ENCODE measurements at places on chromosomes 5 and 9.

DNA sequence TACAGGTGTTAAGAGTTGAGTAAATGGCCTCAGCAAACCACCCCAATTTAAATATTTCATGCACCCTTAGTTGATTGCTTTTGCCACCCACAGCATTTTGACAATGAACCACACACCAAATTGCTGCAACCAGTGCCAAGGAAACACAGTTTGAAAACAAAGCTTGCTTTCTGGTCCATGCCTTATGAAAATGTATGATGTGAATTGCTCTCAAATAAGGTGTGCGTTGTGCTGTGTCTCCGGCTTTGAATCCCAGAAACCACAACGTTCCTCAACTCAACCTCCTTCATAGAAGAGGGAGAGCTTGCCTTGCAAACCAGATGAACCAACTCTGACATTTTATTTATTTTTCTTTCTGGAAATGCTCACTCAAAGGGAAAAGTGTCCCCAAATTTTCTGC is 762.7 kb downstream of the TLE1 start:
- DNase-seq: no peak

GRCh38 chr9:70557661-70558369 is 143.4 kb upstream of the KLF9 start:
- no peak for DNase-seq

- no peak for DNase-seq
Measured at GRCh38 chr5:29085142-29085541, 2046.8 kb upstream of the CDH9 start.

DNA sequence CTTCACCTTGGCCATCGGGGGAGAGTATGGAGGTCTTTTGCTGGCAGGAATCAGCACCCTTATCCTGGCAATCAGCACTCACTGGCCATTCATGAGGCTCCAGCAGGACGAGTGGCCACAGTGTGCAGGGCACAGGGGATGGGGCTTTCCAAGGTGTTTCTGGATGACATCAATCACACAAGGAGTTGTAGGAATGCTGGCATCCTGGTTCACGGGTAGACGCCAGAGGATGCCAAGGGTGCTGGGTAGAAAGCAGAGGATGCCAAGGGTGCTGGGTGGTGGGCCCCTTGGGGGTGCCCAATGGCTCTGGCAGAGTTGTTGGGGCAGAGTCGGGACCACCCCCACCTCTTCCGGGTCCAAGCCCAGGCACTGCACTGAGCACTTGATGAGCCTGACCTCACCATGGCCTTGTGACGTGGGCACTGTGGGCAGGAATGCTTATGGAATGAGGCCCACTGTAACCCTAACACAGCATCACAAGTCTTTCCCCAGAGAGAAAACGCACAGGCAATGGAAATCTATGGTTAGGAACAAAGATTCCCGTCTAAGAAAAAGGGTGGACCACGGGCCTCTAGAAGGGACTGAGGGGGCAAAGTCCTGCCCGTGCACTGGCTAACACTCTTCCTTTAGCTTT is 29.1 kb downstream of the CEL start:
- DNase-seq: no peak

DNA sequence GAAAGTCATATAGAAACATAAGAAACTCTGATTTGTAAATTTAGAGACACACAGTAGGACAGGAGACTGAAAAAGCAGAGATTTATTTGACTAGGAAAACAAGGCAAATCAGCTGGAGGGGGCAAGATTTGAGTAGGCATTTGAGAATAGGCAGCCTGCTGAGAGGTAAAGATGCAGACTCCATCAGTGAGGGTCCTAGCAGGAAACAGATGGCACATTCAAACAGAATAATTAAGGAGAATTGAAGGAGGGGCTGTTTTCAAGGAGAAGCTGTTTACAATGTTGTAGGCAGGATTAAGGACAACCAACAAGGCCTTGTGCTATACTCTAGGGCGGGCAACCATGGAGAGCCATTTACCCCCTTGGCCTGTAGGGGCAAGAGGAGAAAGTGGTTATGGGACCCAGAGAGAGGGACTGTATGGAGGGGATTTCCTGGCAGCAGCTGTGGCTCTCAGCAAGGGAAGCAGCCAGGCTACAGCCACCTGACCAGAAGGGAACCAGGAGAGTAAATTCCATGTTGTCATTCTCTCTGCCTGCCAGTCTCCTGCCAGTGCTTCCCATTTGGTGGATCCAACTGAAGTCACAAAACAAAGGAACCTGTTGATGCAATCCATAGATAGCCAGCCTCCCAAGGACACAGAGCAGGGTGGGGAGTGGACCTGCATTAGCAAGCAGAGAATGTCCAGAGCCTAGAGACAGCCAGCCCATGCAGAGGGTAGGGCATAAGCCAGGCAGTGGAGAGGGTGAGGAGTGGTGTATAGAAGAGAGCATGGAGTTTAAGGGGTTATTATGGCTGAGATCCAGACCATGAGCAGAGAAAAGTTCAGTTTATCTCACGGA is 38.2 kb downstream of the PAPPA start:
- DNase-seq: no peak

GRCh38 chr5:20972419-20972925 is 984.5 kb upstream of the CDH18 start:
- DNase-seq: no peak

DNA sequence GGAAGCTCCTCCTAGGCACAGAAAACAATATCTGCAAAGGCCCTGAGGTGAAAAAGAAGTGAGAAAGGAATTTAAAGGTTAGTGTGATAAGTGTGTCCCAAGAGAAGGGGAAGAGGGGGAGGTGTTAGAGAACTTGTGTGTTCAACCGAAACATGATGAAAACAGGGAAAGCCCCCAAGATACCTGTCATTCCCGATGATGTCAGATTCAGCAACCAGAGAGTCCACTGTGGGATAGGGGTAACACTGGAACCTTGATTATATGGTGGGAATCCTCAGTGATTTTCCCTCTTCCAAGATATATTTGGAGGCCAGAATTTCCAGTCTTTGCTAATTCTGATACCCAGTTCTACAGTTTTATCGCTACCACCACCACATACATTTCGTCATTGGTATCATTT is 15.5 kb upstream of the BNC2 start:
- DNase-seq: no peak

GRCh38 chr5:123398058-123398733 is 25.0 kb downstream of the CEP120 start:
- no peak for DNase-seq

- DNase-seq: no peak
Measured at GRCh38 chr5:148559461-148559860, 94.9 kb downstream of the HTR4 start.

GRCh38 chr5:16579142-16579847 is 37.5 kb downstream of the RETREG1 start:
- DNase-seq: no peak

DNA sequence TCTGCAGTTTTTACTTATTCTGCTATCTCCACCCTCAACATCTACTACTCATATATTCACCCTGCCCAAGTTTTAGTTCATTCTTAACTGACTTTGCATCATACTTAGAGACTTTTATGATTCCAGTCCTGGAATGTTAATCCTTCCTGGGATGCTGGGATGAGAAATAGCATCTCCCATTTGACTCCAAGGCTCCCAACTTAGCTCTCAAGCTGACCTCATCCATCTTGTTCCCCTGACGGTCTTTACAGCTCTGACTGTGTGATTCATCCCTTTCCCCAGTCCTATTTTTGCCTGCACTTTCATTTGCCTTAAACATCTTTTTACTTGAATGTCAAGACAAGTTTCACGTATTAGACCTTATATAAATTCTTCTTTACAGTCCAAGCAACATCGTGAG is 297.8 kb downstream of the EPB41L4A start:
- DNase-seq: no peak

- no peak for DNase-seq
Measured at GRCh38 chr5:61653807-61654580, 321.9 kb downstream of the ZSWIM6 start.

- no peak for DNase-seq
Measured at GRCh38 chr9:126153382-126153781, 173.2 kb upstream of the MVB12B start.

- no peak for DNase-seq
Measured at GRCh38 chr5:60447488-60447920, 252.5 kb downstream of the DEPDC1B start.

DNA sequence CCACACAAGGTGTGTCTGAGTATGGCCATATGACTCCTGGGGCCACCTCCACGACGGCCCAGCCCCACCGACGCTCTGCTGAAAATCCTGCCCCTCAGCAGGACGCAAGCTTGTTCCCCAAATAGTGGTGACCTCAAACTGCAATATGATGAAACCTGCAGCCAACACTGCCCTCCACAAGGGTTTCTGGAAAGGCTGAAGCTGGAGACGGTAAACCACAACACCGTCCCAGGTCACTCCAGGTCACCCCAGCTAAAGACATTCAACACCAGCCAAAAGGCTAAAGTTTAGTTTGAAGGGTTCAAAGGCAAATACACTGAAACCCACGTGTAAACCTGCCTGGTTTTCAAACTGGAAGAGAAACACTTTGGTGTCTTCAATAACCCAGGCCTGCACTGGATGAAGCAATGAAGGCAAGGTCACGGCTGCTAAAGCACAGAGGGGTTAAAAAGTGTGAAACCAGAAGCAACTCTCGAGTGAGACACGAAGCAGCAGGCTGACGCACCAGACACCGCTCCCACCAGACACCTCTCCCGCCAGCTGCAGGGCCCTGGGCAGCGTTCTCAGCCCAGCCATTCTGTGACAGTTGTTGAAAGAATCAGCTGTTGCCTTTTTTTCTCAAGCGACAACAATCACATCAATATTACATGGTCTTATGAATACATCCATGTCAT is 1.8 kb upstream of the LHX3 start:
- no peak for DNase-seq

GRCh38 chr5:141349917-141350619 is at the start of gene PCDHGB1:
Gene PCDHGB1 (plus strand): TSS chr5:141350099. CDS start chr5:141350261, 162 bp downstream.
- peak; percentile 35 for DNase-seq

DNA sequence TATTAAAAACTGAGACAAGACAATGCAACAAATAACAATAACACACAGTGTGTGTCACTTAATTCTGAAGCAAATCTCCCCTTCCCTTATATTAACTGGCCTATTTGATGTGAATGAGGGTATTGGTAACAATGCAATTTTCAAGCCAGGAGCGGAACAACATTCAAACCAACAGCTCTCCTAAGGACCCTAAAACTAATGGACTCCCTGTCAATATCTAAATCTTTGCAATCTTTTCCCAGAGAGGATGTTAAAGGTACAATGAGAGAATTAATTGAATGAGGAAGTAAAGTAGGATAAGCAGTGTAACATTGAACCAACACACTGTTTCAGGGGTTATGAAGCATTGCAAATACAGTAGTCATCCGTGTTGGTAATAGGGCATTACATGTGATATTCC is 311.7 kb downstream of the HTR1A start:
- DNase-seq: no peak

- no peak for DNase-seq
Measured at GRCh38 chr5:151469386-151469785, 22.0 kb downstream of the SLC36A1 start.

DNA sequence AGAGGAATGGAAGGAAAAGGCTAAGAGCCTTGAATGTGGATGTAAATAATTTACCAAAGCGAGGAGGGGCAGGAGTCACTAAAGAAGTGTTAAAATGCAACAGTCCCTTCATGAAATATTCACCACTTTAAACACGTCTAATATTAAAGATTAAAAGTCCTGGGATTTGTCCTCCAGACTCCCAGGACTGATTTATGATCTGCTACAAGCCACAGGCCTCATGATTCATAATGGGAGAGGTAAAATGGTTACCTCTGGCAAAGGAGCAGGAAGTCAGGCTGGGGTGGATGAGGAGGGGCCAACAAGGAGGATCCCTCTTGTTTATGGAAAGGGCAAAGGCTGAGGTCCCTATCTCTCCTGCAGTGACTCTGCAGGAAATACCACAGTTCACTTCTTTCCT is 292.4 kb downstream of the TRIM32 start:
- DNase-seq: no peak

DNA sequence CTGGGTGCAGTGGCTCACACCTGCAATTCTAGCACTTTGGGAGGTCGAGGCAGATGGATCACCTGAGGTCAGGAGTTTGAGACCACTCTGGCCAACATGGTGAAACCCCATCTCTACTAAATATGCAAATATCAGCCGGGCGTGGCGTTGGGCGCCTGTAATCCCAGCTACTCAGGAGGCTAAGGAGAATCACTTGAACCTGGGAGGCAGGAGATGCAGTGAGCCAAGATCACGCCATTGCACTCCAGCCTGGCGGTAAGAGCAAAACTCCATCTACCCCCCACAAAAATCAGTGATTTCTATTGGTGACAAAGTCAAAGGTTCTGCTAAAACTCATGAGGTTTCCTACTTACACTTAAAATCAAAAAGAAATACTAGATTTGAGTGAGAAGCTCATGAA is 18.8 kb downstream of the CSNK1A1 start:
- no peak for DNase-seq

GRCh38 chr9:86116425-86116824 is 17.1 kb upstream of the GOLM1 start:
- DNase-seq: no peak

- no peak for DNase-seq
Measured at GRCh38 chr9:95857896-95858295, 17.6 kb upstream of the ERCC6L2 start.
